ENCODE measurements at places on chromosomes 16 and 17. TPM values are rescaled to one million over a fixed set of nuclear protein-coding genes. Genes with fewer than 3 reads are reported as not detected.
A peak's percentile ranks its signal among the peaks of the same experiment; 100 is the strongest.

Gene PYY
- not detected for total RNA-seq

Gene UTS2R
- total RNA-seq, result 10.8 TPM

DNA sequence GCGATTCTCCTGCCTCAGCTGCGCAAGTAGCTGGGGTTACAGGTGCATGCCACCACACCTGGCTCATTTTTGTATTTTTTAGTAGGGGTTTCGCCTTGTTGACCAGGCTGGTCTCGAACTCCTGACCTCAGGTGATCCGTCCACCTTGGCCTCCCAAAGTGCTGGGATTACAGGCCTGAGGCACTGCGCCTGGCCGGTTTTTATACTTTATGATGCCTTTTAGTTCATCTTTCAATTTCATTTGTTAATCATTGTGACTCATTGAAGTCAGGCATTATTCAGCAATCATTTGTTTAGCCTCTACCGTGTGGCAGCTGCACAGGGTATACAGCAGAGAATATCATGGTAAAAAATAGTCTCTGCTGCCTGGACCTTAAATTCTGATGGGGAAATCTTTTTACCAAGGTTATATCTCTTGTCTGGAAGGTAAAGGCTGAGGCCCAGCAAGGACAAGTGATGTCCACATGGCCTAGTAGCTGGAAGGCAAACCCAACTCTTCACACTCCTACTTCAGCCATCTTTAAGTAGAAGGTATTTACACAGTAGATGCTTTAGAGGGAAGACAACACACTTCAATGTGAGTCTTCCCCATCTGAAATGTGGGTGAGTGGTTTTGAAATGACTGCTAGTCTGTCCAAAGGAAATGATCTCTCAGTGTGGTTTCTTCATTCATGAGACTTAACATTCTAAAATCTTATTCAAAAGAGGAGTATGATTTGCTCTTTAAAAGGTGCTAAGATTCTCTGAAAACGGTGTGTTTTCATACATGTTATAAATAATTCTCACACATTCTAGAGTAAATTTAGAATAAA, 2.4 kb downstream of the PRPSAP2 start:
- peaks cover 7% of the 10 kb centered on the region for H3K4me1 ChIP-seq
- H3K27ac ChIP-seq, result no peak overlapping the region
- no peak overlapping the region for H3K4me3 ChIP-seq
- no peak for DNase-seq
- H3K36me3 ChIP-seq, result no peaks in the 10 kb centered on the region

- H3K27ac ChIP-seq, result no peak overlapping the region
- no peak overlapping the region for H3K4me3 ChIP-seq
- peaks cover 2% of the 10 kb centered on the region for H3K36me3 ChIP-seq
- H3K4me1 ChIP-seq, result peaks cover 20% of the 10 kb centered on the region
Observed at GRCh38 chr17:75335315-75335714, 46.1 kb upstream of the SLC25A19 start.

DNA sequence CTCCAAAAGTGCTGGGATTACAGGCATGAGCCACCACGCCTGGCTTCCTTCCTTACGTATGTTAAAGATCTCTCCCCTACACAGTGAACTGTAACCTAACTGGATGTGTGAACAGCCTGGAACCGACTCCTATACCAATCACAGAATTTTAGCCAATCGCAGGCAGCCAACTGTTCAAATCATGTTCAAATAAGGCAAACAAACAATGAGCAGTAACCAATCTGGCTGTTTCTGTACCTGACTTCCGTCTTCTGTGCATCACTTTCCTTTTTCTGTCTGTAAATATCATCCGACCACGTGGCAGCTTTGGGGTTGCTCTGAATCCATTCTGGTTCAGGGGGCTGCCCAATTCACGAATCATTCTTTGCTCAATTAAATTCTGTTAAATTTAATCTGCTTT, 27.5 kb downstream of the TEKT5 start:
- DNase-seq, result no peak
- no peak overlapping the region for H3K4me3 ChIP-seq
- no peak overlapping the region for H3K27ac ChIP-seq
- H3K27me3 ChIP-seq, result no peaks in the 10 kb centered on the region

DNA sequence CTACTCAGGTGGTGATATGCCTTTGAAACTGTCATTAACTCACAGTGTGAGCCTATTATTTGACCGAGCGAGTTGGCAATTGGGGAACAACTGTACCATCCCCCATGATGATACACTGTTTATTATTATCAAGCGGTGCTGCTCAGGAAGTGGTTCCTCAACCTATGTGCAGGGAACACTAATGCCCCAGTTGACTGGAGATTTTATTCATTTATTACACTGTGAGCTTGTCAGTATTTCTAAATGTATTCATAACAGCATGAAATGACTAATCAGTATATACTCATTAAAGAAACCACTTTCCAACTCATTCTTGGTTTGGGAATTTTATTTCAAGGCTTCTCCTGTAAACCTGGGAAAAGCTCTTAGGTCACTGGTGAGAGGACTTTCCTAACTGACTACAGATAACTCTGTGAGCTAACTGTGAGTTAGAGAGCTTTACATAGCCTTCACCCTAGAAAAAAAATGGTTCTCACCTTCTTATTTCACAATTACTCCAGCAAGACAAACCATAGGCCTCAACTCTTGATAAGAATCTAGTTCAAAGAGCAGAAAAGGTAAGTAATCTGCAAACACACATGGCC, 42.4 kb downstream of the NXPH3 start:
- H3K36me3 ChIP-seq, result peaks cover 45% of the 10 kb centered on the region
- H3K4me1 ChIP-seq, result no peaks in the 10 kb centered on the region
- DNase-seq, result no peak
- H3K27ac ChIP-seq, result peak overlapping the region; percentile 7
- no peak overlapping the region for H3K4me3 ChIP-seq

Gene GH1
- not detected for total RNA-seq

Gene NRN1L
- total RNA-seq, result 2.2 TPM

DNA sequence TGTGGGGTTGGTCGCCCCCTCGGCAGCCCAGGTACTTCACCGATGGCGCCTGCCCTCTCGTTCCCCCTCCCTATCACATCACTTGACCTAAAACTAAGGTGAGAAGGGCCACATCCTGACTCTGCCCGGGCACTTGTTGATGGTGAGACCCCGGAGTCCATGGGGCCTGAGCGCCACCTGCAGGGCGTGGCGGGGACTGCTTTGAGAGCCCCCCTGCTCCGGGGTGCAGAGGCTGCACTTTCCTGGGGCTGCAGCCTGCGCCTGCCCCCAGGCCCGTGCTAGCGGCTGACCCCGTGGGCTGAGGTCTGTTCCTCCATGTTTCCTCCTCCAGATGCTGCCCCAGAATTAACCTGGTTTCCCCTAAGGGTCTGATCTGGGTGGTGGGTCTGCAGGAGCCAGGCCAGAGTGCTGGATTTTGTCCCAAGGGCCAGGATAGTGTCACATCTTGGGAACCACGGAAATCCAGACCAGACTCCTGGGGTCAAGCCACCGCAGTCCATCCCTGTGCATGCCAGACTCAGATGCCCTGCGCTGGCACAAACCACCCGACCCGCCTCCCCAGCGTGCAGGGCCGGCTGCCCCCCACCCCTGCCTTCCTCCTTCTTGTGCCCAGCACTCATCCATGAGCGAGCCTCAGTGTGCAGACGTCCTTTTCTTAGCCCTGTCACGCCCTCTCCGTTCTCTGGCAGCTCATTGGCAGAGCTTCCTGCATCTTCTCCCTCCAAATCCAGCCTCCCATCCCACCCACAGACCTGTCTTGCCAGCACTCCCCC, 2.7 kb downstream of the NDUFAF8 start:
- no peaks in the 10 kb centered on the region for H3K36me3 ChIP-seq
- H3K4me3 ChIP-seq, result no peak overlapping the region
- no peaks in the 10 kb centered on the region for H3K27me3 ChIP-seq
- no peak overlapping the region for H3K27ac ChIP-seq

Gene KCNJ16
- total RNA-seq, result not detected

Gene KRT38
- not detected for total RNA-seq
